ENCODE measurements at places on chromosomes 3 and 15.

DNA sequence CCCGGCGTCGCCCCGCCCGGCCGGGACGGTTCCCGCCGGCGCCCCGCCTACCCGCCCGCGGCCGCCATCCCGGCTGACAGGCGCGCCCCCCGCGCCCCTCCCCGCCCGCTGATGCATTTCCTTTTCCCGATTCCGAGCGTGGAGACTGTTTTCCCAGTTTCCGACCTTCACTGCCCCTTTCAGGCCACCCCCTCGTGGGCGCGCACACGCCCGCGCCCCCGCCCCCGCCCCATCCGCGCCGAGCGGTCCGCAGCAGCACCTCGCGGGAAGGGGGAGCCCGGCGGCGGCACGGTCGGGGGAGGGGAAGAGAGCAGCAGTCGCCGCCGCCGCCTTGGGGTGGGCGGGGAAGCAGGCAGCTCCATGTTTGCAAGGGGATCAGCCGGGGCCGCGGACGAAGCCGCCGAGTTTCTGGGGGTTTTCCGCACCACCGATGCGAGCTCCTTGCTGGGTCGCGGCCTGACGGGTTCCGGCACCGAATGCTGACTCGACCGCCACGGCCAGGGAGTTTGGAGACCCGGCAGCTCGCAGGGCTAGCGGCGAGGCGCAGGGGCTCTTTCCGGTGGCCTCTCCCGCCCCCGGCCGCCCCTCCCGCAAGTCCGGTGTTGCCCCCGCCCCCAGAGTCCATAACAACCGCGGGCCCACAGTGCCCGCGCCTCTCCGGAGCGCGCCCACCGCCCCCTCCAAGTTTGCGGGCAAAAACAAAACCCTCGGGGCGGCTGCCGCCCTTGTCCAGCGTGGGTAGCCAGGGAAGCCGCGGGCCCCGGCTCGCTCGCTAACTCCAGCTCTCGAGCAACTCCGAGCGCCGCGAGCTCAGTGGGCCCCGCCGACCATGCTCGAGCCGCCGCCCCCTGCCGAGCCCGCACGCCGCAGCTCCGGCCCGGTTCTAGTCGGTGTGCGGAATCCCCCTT, 3.2 kb upstream of the SIN3A start:
- peak; percentile 70 for DNase-seq

GRCh38 chr15:57534281-57534680, 57.4 kb upstream of the MYZAP start:
- DNase-seq, result no peak

GRCh38 chr3:71176366-71176765, 407.2 kb downstream of the FOXP1 start:
- DNase-seq, result no peak

- DNase-seq, result no peak
These were observed 78.3 kb upstream of the C15orf39 start for GRCh38 chr15:75123395-75123794.

- no peak for DNase-seq
These were observed 16.5 kb downstream of the LARP6 start for GRCh38 chr15:70837476-70837875.

Data from stimulated activated CD4-positive, alpha-beta T cell treated with anti-CD3 and anti-CD28 coated beads, Interleukin-15, amount 100 ng/mL, for 1 hour (primary cell).